ENCODE measurements at places on chromosomes 13 and 19.

GRCh38 chr13:45575830-45576180, 39.7 kb downstream of the ERICH6B start:
- no peak for DNase-seq

DNA sequence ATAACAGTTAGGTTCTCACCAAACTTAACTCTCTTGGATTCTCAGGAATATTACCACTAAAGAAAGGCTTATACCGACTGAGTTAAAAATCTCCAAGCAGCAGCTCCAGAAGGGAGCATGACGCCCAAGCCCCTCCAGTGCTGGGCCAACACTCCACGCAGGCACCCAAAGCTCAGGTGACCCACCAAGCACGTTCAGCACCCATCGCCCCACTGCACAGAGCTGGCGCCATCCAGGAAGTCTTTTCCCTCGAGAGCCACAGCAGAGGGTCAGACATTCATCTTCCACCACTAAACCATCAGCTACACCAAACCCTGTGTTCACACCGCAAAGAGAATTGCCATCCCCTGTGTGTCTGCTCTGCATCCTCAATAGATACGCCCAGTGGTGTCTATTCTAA, 65.7 kb downstream of the SOX1 start:
- no peak for DNase-seq

GRCh38 chr19:45646345-45646698, 7.1 kb upstream of the EML2 start:
- DNase-seq, result no peak

GRCh38 chr13:112655913-112656312, 33.9 kb upstream of the ATP11A start:
- no peak for DNase-seq

GRCh38 chr13:31131470-31131961, 30.2 kb downstream of the HSPH1 start:
- DNase-seq, result no peak

- no peak for DNase-seq
Observed at GRCh38 chr19:17686023-17686521, 2.1 kb downstream of the UNC13A start.

GRCh38 chr13:23159760-23160637, 20.8 kb upstream of the SGCG start:
- DNase-seq, result no peak

DNA sequence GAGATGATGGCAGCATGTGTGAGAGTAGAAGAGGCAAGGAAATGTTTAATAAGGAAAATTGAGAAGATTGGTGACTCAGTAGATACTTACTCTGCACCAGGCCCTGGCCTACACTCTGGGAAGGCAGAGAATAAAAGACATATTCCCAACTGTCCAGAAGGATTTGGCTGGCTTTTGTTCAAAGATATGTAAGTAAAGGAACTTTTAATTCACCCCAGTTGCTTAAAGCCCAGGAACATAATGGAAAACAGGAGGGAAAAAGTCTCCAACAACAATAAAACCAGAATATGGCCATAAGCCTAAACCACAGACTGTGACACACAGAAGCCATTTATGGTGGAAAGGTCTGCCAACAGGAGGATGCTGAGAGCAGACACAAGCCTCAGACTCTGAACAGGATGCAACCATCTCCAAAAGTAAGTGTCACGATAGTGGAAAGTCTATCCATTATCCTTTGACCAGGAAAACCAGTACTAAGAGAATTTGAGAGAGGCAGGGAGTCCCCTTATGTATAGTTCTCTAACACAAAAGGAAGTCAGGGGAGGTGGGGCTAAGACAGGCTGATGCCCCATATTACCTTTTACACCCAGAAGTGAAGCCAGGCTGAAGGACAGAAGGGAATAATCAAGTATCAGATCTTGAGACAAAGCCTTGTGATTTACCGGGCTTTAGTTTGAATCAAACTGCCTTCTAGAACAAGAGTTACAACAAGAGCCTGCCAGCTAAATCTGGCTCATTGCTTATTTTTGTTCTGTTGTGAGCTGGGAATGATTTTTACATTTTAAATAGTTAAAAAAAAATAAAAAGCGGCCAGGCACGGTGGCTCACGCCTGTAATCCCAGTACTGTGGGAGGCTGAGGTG, 169.5 kb upstream of the STARD13 start:
- DNase-seq, result no peak

- no peak for DNase-seq
Observed at GRCh38 chr19:30063650-30064347, 121.8 kb downstream of the URI1 start.

DNA sequence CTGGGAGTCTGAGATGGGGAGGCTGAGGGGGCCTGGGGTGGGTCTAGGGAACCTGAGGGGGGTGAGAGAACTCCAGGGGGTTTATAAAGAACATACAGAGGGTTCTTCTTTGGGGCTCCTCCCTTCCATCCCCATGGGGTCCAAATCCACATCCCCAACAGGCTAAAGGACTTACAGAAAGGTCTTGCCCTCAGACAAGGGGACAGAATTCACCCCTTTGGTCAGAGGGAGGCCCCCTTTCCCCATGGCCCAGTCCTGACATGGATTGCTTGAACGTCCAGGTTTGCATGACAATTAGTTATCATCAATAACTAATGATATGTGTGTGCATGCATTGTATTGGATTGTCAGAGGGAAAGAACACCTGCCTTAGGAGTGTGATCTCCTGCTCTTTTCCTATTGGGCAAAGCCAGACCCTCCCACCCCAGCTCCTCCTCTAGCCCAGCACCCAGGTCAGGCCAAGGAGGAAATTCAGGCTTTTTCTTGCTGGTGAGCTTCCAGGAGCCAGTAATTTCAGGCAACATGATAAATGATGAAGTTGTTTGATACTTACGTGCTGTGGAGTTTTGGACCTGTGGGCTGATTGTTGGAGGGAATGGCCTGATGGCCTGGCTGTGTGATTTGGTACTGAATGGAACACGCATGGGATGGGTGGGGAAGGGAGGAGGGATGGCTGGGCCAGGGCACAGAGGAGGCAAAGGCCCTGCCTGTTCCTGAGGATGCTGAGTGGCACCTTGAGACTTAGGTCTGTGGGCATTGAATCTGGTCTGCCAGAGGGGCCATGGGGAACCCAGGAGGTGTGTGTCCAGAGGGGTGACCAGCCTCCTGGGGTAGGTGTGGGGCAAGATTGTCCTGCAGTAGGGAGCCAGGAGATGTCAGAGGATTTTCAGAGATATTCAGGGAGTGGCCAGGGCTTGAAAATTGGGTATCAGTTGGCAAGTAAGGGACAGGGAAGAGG, 1.1 kb downstream of the KLHL26 start:
- DNase-seq, result peak; percentile 28

DNA sequence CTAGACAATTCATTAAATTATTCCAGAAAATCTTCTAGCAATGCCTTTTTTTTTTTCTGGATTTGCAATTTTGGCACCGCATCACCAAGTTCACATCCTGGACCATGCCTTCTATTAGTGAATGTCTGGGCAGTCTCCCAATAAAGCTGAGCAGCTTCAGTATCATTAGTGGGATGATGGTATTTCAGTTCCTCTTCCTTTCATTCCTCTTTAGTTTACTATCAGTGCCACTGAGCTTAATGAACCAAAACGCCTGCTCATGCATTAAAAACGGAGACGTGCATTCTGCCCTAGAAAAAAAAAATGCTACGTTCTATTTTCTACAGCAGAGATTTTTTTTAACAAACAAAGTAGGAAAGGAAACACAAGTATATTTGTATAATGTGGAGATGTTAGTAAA, 343.0 kb downstream of the PCDH9 start:
- no peak for DNase-seq

DNA sequence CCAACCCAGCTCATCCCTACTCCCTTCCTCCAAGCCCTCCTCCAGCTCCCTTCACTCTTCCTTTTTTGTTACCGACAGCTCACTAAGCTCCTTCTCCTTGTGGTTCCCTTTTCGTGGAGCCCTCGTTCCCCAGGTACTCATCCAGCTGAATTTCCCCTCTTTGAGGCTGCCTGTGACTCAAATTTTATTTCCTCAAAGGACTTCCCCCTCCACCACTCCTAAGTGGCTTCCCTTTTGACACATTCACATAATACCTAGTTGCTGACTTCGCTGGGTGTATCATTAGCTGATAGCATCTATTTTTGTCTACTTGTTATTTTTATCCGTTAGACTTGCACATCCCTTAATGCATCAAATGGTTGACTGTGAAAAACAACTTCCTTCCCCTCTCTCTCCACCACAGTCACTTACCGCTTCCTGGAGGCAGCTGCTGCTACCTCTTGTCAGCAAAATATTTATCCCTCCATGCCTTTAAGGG, 14.5 kb downstream of the FFAR2 start:
- DNase-seq, result peak; percentile 90

- no peak for DNase-seq
Observed at GRCh38 chr19:17303940-17304267, 679 bp upstream of the ABHD8 start.

- DNase-seq, result peak; percentile 62
Observed at GRCh38 chr19:28242317-28242927, 970.5 kb downstream of the UQCRFS1 start.

GRCh38 chr13:37338726-37339385, 233.4 kb upstream of the CSNK1A1L start:
- no peak for DNase-seq

- no peak for DNase-seq
Observed at GRCh38 chr13:56659041-56659471, 481.7 kb upstream of the PRR20A start.

DNA sequence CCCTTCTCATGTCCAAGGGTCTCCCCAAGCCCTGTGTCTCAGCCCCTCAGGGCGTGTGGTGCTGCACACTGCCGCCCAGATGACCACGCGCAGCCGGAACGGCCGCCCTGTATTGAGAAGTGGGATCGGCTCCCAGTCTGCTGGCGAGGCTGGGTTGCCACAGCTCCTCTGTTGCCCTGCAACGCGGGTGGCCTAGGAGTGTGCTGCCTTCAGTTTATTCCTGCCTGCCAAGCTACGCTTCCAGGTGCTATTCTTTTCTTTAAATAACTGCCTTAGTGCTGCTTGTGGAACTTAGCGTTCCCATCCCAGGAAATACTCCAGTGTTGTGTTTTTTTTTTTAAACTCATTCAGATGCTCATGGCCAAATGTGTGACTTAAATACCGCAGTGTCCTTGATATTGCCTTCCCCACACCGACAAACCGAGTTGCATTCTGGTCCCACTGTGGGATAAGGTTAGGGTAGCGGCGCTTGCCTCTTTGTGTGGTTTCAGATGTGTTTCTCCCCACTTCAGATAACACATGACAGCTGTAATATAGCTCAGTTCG, 16.6 kb downstream of the ACTN4 start:
- no peak for DNase-seq

- DNase-seq, result no peak
Observed at GRCh38 chr19:19416280-19416679, 10.8 kb downstream of the GATAD2A start.

GRCh38 chr13:21749410-21749809, 78.5 kb downstream of the FGF9 start:
- DNase-seq, result no peak

GRCh38 chr13:102847272-102848234, 1.7 kb downstream of the ERCC5 start:
- peak; percentile 67 for DNase-seq

DNA sequence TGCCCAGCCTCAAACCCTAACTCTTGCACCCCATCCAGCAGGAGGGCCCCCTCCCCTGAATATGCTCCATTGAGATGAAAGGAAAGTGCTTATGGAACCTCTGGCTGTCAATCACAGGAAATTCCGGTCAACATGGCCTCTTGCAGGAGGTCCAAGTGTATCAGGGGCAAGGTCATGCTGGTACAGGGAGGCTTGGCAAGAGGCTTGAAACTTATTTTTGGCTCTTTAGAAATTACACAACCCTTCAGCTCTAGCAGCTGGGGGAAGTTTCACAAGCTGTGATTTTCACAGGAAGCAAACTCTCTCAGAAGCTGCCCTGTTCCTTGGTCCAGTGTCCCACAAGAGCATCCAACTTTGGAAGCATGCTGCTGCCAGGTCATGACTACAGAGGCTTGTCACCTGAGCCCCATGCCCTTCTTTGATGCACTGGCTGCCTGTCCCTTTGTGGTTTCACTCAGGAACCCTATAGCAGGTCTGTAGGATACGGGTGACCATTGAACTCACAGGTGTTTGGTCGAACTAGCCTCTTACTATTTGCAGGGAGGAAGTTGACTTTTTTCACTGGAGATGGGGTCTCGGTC, 8.4 kb downstream of the ASF1B start:
- DNase-seq, result no peak

DNA sequence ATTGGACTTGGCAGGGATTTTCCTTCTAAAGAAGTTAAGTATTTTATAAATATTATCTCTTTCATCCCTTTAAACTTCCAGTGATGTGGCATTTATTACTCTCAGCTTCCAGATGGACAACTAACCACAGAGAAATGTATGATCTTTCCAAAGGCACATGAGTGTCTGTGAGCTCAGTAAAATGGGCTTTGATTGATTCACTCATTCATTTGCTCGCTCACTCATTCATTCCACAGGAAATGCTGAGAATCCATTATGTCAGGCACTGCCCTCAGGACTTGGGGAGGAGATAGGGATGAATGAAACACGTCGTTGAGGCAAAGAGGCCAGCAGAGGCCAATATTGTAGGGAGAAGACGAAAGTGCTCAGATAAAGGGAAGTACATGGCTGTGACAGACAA, 359.3 kb downstream of the EFNB2 start:
- DNase-seq, result no peak

GRCh38 chr19:919199-920050, 2.3 kb downstream of the KISS1R start:
- no peak for DNase-seq

DNA sequence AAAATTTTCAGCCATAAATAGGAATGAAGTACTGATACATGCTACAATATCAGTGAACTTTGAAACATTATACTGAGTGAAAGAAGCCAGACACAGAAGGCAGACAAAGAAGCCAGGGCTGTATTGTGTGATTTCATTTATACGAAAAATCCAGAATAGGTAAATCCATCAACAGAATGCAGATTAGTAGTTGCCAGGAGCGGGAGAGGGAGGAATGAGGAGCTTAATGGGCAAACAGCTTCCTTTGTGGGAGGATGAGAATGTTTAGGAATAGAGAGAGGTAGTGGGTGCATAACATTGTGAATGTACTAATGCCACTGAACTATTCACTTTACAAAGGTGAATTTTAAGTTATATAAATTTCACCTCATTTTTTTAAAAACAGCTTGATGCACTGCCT, 103.3 kb upstream of the SERTM1 start:
- no peak for DNase-seq

GRCh38 chr19:58330458-58330857, 3.7 kb downstream of the ZSCAN22 start:
- no peak for DNase-seq

GRCh38 chr19:58417071-58417470, 8.6 kb downstream of the ZNF584 start:
- DNase-seq, result no peak

GRCh38 chr19:55147545-55148251, 1.3 kb downstream of the TNNT1 start:
- DNase-seq, result no peak

DNA sequence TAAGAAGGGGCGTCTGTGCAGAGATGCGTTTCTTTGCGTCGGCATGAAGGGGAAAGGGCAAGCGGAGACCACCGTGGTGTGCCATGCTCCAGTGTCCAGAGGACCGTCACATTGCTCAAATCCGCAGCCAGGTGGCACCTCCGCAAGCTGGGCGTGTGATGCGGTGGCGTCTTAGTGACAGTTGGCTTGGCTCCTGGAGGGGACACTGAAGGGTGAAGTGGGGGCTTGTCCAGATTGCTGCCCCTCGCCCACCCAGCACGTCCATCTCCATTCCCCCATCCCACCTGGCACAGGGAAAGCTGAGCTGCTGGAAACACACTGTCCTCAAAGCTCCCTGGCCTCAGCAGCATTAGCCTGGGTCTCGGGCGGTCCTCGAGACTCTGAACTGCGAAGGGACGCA, 135.3 kb downstream of the SOX1 start:
- no peak for DNase-seq
